ENCODE measurements at places on chromosomes 13 and 19. TPM values are rescaled to one million over a fixed set of nuclear protein-coding genes. Genes with fewer than 3 reads are reported as not detected.

CYP2A7 gene
- total RNA-seq = not detected

THSD1 gene
- total RNA-seq = 0.37 TPM

SIAH3 gene
- total RNA-seq = 0.35 TPM

GRIK5 gene
- total RNA-seq = 0.68 TPM

ZNF816 gene
- total RNA-seq = 6.4 TPM

MAST3 gene
- total RNA-seq = 54.1 TPM

DNM2 gene
- 315 TPM for total RNA-seq

PPM1N gene
- 5.6 TPM for total RNA-seq

NECTIN2 gene
- total RNA-seq = 1.4 TPM

GPC6 gene
- total RNA-seq = 0.06 TPM

ATCAY gene
- not detected for total RNA-seq

YJU2 gene
- total RNA-seq = 35.2 TPM

UBE2M gene
- total RNA-seq = 43.9 TPM

IGFL4 gene
- total RNA-seq = not detected

ZNF772 gene
- 12.1 TPM for total RNA-seq

TMEM190 gene
- not detected for total RNA-seq

UBXN6 gene
- 80.9 TPM for total RNA-seq

C19orf73 gene
- 3.5 TPM for total RNA-seq

IGFL2 gene
- total RNA-seq = not detected

NFIX gene
- 6.3 TPM for total RNA-seq

TLE2 gene
- total RNA-seq = 21.5 TPM

ALG11 gene
- total RNA-seq = 36.5 TPM

IGFL3 gene
- total RNA-seq = not detected

CYSLTR2 gene
- 2.7 TPM for total RNA-seq

FFAR1 gene
- total RNA-seq = not detected

ZIM2 gene
- total RNA-seq = not detected
